ENCODE measurements at places on chromosomes 5 and 9. TPM values are rescaled to one million over a fixed set of nuclear protein-coding genes. Genes with fewer than 3 reads are reported as not detected.

CNTRL gene
- 85.8 TPM for total RNA-seq

MVB12B gene
- 1.0 TPM for total RNA-seq

NAIP gene
- 14.0 TPM for total RNA-seq

PCDHGA12 gene
- total RNA-seq: 0.18 TPM

GCNT4 gene
- 0.39 TPM for total RNA-seq

Measured in T-helper 2 cell treated with Interferon-gamma antibody and Interleukin-4, amounts not matched to agents 100 ng/mL and 5 ng/mL, for 36 hours (primary cell).